ENCODE measurements at places on chromosomes 16 and 17.

- DNase-seq = no peak
Measured at GRCh38 chr16:24116989-24117388, 139.1 kb upstream of the CACNG3 start.

- no peak for DNase-seq
Measured at GRCh38 chr17:74801896-74802295, 25.8 kb upstream of the NAT9 start.

- no peak for DNase-seq
Measured at GRCh38 chr17:57957120-57957850, 2.1 kb upstream of the CUEDC1 start.

GRCh38 chr16:82322177-82322576 lies 152.2 kb upstream of the MPHOSPH6 start:
- no peak for DNase-seq

DNA sequence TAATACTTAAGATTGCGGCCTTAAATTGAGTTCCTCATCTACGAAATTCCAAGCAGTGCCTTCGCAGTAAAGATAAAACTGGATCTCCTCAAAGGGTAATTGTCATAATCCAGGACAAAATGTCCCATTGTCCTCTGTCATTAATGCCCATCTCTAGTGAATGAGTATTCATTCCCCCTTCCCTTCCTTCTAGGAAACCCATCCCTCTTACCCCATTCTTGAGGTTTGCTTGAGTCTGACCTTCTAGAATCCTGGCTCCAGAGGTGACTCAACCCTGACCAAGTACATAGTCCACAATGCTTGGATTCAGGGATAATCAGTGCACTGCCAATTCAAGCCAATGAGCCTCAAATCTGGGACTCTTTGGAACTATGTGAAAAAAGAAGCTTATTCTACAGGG lies 47.0 kb upstream of the MAF start:
- DNase-seq = no peak

- no peak for DNase-seq
Measured at GRCh38 chr17:47287068-47287467, 33.4 kb downstream of the ITGB3 start.

GRCh38 chr17:12924614-12925013 lies 93.2 kb downstream of the ELAC2 start:
- no peak for DNase-seq

- DNase-seq = peak; percentile 60
Measured at GRCh38 chr16:53892155-53892554, 188.2 kb downstream of the FTO start.

GRCh38 chr17:80008383-80008840 lies 27.3 kb downstream of the TBC1D16 start:
- DNase-seq = peak; percentile 92
